ENCODE measurements at places on chromosomes 1 and 21. TPM values are rescaled to one million over a fixed set of nuclear protein-coding genes. Genes with fewer than 3 reads are reported as not detected.

GRCh38 chr1:30404341-30404740 lies 319.0 kb downstream of the MATN1 start:
- DNase-seq, result no peak

DNA sequence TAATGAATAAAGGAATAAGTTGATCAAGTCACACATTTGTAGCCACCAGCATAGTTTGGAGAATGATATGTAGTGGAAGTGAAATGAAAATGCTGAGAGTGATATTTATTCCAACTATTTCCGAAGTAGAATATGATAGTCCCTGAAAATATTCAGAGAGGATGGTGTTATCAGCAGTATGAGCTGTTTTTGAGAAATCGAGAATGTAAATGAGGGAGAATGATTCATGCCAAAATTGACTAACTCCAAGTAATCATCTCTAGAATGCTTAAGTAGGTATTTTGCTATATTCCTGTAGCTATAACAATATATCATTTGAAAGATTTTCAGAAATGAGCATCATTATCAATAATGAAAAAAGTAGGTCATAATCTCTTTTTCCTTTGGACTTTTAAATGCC lies 178.9 kb downstream of the PDE4B start:
- DNase-seq, result no peak

- DNase-seq, result no peak
Observed at GRCh38 chr1:17306407-17306806, 1.6 kb upstream of the PADI4 start.

DNA sequence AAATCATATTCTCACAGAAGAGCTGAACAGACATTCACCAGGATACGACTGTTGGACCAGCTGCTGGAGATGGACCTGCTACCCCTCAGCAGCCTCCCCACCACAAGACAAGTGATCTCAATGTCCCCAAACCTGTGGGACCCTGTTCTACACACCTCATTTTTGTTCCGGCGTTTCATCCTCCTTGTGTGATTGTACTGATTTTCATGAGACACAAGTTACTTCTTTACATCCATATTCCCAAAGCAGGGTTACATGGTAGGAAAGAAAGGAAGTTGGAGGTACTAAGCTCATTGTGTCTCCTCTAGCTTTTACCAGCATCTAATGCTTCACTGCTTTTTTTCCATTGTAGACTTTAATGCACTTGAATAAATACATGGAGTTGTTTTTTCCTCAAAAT lies 8.7 kb downstream of the ADAMTS1 start:
- no peak for DNase-seq

DNA sequence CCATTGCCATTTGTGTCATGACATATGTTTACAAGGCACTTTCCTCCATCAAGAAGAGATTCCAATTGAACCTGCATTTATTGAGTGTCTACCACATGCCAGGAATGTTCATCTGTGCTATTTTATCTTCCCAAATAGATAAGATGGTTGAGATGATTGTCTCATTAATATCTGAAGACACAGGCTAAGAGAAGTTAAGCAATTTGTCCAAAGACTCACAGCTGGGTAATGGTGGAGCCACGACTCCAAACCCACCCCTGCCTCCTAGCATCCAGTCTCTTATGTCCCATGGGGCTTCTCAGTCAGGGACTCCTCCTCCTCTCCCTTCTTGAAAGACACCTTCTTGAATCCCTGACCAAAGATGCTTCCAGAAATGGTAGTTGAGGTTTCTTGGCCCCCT lies 68.1 kb downstream of the STUM start:
- no peak for DNase-seq

- no peak for DNase-seq
Observed at GRCh38 chr1:24049733-24050132, 62.2 kb downstream of the MYOM3 start.

GRCh38 chr1:37424523-37424922 lies 49.9 kb upstream of the ZC3H12A start:
- DNase-seq, result no peak

- no peak for DNase-seq
Observed at GRCh38 chr1:88873737-88874349, 17.5 kb downstream of the GTF2B start.

- no peak for DNase-seq
Observed at GRCh38 chr21:37197746-37198145, 69.4 kb downstream of the VPS26C start.

DNA sequence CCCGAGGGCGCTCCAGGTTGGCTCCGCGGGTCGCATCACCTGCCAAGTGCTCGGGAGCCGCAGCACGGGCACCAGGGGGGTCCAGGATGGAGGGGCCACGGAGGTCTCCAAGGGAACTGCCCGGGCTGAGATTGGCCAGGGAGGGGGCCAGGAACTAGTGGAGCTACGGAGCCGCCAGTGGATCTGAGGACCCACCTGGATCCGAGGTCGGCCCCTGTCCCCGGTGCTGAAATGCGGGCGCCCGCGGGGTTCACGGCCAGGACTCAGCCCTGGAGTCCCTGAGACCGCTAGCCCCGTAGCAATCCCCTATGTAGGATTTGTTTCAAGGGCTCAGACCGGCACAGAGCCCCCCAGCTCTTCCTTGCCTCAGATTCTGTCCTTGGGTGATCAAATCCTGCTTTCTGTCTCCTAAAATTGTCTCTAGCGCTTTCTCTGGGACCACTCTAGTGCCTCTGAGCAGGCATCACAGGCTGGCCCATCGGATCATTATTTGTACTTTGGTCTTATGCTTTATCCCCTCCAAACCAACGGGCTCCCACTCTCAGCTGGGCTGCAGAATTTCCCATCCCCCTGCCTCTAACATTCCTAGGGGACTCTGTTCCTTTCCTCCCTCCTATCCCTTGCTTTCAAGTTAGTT lies 27.3 kb downstream of the KIAA2013 start:
- no peak for DNase-seq

DNA sequence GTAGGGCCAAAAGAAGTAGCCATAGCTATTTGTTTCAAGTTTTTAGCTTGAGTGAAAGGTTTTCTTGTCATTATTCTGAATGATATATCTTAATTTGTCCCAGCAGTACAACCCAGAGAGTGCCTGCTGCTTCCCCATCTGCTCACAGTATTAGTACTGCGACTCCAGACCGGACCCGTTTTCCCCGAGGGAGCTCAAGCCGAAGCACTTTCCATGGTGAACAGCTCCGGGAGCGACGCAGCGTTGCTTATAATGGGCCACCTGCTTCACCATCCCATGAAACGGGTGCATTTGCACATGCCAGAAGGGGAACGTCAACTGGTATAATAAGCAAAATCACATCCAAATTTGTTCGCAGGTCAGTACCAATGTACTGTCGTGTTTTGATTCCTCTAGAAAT lies 37.2 kb upstream of the C1orf115 start:
- no peak for DNase-seq

GRCh38 chr1:226948996-226949395 lies 8.9 kb downstream of the COQ8A start:
- DNase-seq, result no peak

DNA sequence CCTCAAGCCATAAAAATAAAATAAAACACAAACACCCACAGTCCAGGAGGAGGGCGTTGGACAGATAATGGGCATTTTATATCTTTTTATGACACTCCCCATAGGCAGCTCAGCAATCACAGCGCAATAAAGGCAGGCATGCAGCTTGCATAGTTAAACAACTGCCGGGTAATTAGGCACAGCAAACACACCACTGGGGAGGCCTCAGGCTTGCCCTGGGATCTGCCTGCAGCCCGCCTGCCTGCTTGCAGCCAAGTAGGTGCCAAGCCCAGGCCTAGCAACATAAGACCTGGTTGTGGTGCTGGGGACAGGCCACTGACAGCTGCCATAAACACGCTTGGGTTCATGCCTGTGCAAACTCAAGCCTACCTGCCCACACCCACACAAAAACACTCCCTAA lies 54.2 kb downstream of the DMAP1 start:
- no peak for DNase-seq

- no peak for DNase-seq
Observed at GRCh38 chr1:68376441-68376840, 73.3 kb downstream of the RPE65 start.

DNA sequence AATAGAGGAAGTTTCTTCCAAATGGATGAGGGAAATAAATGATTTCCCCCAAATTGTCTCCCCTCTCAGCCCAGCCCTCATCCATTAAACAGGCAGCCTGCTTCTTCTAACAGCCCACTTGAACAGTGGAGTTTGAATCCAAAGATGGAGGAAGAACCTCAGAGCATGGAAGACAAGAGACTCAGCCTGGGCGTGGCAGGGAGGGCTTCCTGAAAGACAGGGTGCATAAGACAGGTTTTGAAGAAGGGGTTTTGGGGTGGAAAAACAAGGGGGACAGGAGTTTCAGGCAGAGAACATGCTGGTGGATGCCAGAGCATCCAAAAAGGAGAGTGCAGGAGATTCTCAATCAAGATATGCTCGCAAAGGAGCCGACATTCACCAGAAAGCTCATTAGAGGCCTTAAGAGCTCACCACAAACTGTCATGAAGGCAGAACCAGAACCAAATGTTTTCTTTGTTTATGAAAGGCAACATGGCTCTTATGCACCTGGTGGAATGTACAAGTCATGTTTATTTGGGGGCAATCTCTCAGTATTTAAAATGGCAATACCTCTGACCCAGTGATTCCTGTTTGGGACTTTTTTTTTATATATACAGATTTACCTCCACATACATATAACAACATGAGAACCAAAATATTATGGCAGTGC lies 26.5 kb upstream of the TSPEAR start:
- no peak for DNase-seq

Gene FABP3
- 0.20 TPM for total RNA-seq

Gene ADAMTSL4
- 0.22 TPM for total RNA-seq

Gene OR11L1
- not detected for total RNA-seq

Gene CLCA4
- not detected for total RNA-seq

Gene KCNE2
- total RNA-seq, result not detected

Gene CADM3
- total RNA-seq, result under 0.01 TPM

Gene LCA5L
- 0.22 TPM for total RNA-seq

Data from lung microvascular endothelial cell (primary cell).